Stimulated activated CD8-positive, alpha-beta memory T cell treated with anti-CD3 and anti-CD28 coated beads, Interleukin-15, amount 100 ng/mL, for 48 hours (primary cell): ENCODE measurements at places on chromosomes 5 and 9.

- DNase-seq: no peak
Measured at GRCh38 chr5:57745700-57746651, 263.4 kb upstream of the ACTBL2 start.

- no peak for DNase-seq
Measured at GRCh38 chr9:120776788-120777187, 16.4 kb downstream of the FBXW2 start.

DNA sequence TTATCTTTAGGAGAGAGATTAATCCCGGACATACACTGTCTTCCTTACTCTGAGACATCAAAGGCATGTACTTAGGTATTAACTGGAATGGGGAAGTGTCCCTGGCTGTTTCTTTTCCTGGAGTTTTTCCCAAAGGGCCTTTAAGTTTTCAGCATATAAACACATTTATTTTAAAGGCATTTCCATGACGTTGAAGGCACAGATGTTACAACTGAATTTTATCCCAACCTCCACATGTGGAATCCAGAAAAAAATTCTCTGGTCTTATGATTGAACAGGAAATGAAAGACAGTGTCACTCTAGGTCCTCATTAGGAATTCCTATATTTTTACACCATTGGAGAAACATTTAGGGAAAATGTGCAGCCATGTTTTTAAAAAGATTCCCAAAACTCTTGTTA, 41.6 kb upstream of the SHOC1 start:
- DNase-seq: no peak

DNA sequence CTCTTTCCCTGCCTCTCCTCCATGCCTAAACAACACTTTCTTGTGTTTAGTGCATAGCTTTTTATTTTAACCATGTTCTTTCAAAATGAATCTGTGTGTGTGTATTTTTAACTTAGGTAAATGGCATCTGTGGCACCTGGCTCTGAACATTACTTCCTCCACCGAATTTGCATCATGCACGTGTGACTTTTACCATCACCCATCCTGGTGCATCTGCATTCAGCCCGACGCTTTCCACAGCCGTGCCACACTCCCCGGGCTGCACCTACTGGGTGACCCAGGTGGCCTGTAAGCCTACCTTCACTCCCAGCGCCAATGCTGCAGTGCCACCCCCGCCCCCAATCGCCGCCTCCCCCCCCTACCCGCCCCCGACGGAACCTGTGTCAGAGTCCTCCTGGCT, 12.7 kb upstream of the FCN1 start:
- no peak for DNase-seq

GRCh38 chr9:16718952-16719351, 151.5 kb downstream of the BNC2 start:
- DNase-seq: no peak

GRCh38 chr9:132384376-132384775, 22.3 kb downstream of the TTF1 start:
- DNase-seq: no peak

GRCh38 chr9:33166231-33167083, 679 bp downstream of the B4GALT1 start:
- no peak for DNase-seq

DNA sequence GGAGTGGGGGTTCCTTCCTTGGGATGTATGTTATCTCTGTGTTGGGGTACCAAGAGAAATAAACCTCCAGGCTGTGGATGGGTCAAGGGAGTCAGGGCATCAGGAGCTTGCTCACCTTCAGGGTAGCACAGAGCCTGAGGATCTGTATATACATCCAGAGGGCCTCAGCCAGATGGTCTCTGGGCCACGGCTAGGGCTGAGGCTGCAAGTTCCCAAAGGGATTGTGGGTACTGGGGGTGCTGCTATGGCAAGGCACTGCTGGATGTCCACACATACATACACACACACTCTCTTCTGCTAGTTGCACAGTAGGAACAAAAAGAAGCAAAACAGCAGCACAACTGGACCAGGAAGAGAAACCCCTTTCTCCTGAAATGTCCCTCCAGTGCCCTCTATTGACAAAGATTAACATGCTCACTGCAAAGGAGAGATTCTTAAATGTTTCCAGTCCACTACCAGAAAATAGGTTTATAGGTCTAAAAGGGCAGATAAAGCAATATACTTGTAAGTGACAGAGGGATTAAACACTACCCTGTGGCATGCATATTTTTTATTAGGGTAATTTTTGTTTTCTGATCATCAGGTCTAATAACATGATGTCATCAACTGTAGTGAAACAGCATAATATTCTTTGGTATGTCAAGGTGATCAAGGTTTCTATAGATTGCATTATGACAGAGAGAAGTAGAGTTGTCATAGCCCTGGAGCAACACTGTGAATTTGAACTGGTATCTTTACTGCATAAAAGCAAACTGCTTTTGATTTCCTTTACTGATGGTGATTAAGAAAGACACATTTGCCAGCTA, 56.3 kb upstream of the KCNN2 start:
- DNase-seq: no peak

GRCh38 chr9:33748633-33749304, 46.6 kb upstream of the PRSS3 start:
- peak; percentile 50 for DNase-seq

DNA sequence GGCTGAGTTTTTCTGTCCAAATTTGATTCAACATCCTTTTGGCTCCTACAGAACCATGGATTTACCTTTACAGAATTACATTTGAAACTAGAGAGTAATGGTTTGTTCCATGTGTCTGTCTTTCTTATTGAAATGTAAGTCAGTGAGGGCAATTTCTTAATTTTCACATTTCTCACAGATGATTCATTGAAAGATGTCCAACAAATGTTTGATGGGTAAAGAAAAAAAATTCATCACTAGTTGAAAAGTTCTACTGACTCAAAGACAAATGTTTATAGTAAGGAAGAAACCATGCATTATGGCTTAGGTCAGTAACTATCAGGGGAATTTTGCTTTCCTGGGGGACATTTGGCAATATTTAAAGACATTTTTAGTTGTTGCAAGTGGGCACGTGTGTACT, 131.6 kb upstream of the TRPM3 start:
- no peak for DNase-seq

GRCh38 chr9:108078811-108079210, 589.2 kb upstream of the KLF4 start:
- DNase-seq: no peak

DNA sequence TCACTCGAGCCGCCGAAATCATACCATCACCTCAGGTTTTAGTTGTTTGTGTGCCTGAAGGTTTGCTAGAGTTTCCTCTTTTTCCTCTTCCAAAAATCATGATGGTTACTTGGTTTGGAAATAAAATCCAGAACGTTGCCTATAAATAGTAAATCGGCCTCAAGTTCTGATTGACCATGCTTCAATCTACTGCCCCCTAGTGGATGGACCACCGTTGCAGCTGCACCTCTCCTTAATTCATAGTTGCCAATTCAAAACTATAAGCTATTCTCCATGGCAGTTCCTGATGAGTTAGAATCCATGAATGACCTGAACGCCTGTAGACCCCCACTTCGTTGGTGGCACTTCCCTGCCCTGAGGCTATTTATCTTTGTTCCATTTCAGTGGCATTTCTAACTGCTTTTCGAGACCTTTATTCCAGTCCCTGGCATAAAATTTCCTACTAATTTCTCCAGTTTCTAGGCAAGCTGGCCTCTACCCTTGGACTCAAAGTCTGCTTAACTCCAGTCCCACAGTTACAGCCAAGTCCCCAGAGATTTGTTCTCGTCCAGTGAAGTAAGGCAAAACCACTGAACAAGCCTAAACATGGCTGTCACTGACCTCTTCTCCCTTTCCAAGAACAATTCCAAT, 422.6 kb downstream of the EFNA5 start:
- DNase-seq: peak; percentile 5

GRCh38 chr9:113526841-113527240, 63.3 kb downstream of the RGS3 start:
- no peak for DNase-seq

DNA sequence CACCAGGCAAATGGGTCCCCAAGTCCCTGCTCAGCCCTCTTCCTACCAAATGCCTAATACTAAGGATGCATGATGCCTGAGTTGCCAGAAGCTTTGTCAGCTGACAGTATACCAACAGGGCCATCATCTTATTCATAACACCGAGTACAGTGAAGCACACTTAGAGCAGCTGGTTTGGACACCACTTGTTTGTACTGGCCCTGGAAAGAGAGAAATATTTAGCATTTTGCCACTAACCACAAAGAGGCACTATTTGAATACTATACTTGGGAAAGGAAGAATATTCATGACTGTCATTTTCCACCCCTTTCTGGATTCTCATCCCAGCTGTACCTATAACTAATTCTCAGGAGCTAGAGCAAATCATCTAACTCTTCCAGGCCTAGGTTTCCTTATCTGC, 364.4 kb upstream of the KIF2A start:
- no peak for DNase-seq

DNA sequence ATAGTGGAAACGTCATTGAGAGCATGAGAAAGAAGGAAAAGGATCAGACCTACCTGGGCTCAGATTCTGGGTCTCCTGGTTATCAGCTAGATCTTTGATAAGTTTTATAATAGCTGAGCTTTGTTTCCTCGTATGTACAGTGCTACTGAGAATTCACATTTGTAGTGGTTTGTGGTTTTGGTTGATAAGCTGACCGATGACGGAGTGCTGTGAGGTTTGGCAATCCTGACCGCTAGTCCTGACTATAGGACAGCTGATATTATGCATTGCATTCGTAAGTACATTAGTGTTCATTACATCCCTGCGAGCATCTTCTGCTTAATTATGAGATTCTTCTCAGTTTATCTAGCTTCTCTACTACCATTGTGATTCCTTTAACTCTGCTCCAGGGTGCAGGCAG, 190.7 kb upstream of the SLC27A6 start:
- DNase-seq: no peak

GRCh38 chr5:136686192-136686872, 321.0 kb upstream of the TRPC7 start:
- DNase-seq: no peak

- no peak for DNase-seq
Measured at GRCh38 chr5:31364881-31365636, 166.8 kb downstream of the DROSHA start.

GRCh38 chr9:83238871-83239640, 176.1 kb upstream of the RASEF start:
- DNase-seq: no peak

DNA sequence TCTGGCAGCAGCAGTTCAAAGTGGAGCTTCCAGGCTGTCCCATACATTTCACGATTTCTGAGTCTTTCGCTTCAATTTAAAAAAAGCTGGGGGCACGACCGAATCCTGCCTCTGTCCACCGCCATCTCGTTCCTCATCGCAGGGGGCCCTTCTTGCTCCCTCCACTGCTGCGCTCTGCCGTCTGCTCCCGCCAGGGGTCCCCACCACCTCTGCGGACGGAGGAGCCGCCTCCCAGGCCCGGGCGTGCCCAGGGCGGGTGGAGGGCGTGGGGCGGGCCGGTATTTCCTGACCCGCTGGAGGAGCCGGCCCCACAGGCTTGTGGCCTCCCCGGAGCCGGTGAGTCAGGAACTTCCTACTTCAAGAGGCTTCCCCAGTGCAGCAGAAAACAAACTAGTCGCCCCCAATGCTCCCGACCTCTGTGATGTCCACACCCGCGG, 50.4 kb downstream of the USP20 start:
- peak; percentile 92 for DNase-seq

DNA sequence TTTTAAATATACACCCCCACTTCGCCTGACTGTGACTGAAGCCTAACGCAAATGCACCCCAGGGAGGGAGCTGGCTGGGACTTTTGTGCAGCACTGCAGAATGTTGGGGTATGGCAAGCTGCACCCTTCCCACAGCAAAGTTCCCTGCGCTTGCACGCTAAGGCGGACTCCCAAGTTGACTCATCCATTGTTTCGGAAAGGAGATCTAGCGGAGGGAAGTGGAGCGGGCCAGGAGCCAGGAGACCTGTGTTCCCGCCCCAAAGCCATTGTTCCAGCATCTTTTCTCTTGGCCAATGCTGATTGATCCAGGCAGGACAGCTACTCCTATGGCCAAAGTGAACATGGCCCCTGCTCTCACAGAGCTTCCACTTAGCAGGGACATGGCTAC, 202.9 kb downstream of the AOPEP start:
- DNase-seq: no peak
